Vagina (tissue), 2 donors: ENCODE measurements at places on chromosomes 2 and 18. TPM values are rescaled to one million over a fixed set of nuclear protein-coding genes. Genes with fewer than 3 reads are reported as not detected.

Gene IGFBP2
- 82.7 TPM for total RNA-seq

GRCh38 chr2:152622219-152622618, 95.0 kb downstream of the PRPF40A start:
- no peaks in the 10 kb centered on the region for H3K4me1 ChIP-seq
- no peak for DNase-seq
- H3K36me3 ChIP-seq: peaks cover 13% of the 10 kb centered on the region
- H3K4me3 ChIP-seq: no peak overlapping the region
- no peaks in the 10 kb centered on the region for H3K27me3 ChIP-seq

Gene OTOS
- not detected for total RNA-seq

Gene AFF3
- 7.6 TPM for total RNA-seq

Gene MPPE1
- 24.6 TPM for total RNA-seq

Gene SGPP2
- 24.8 TPM for total RNA-seq

- H3K36me3 ChIP-seq: no peaks in the 10 kb centered on the region
- no peaks in the 10 kb centered on the region for H3K27me3 ChIP-seq
- no peaks in the 10 kb centered on the region for H3K4me1 ChIP-seq
- no peak overlapping the region for H3K4me3 ChIP-seq
- no peak overlapping the region for H3K27ac ChIP-seq
Observed at GRCh38 chr2:16034975-16035746, 94.8 kb downstream of the MYCN start.

- H3K27ac ChIP-seq: peak overlapping the region; percentile 12
- H3K36me3 ChIP-seq: no peaks in the 10 kb centered on the region
- no peaks in the 10 kb centered on the region for H3K27me3 ChIP-seq
- H3K4me3 ChIP-seq: no peak overlapping the region
Observed at GRCh38 chr18:57806978-57807285, 3.8 kb upstream of the ATP8B1 start.

DNA sequence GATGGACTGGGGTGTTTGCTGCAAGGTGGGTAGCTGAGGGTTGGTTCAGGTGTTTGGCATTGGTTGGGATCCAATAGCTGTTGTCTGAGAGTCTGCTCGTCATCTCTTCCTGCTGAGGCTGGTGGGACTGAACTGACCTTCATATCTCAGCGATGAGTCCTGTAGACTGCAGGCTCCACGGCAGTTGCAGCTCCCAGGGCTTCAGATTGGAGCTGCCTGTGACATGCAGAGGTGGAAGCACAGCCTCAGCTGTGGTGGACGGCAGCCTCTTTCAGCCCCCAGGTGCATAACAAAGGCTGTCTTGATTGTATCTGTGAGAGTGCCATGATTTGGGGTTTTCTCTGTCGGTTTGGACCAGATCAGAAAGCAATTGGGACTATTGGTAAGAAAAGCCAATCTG, 3.9 kb upstream of the IL1R2 start:
- no peak overlapping the region for H3K27ac ChIP-seq
- DNase-seq: no peak
- H3K4me3 ChIP-seq: no peak overlapping the region
